ENCODE measurements at places on chromosomes 13 and 19.
A peak's percentile ranks its signal among the peaks of the same experiment; 100 is the strongest.

GRCh38 chr13:30148171-30148754 lies 159.1 kb downstream of the KATNAL1 start:
- DNase-seq, result peak; percentile 15

DNA sequence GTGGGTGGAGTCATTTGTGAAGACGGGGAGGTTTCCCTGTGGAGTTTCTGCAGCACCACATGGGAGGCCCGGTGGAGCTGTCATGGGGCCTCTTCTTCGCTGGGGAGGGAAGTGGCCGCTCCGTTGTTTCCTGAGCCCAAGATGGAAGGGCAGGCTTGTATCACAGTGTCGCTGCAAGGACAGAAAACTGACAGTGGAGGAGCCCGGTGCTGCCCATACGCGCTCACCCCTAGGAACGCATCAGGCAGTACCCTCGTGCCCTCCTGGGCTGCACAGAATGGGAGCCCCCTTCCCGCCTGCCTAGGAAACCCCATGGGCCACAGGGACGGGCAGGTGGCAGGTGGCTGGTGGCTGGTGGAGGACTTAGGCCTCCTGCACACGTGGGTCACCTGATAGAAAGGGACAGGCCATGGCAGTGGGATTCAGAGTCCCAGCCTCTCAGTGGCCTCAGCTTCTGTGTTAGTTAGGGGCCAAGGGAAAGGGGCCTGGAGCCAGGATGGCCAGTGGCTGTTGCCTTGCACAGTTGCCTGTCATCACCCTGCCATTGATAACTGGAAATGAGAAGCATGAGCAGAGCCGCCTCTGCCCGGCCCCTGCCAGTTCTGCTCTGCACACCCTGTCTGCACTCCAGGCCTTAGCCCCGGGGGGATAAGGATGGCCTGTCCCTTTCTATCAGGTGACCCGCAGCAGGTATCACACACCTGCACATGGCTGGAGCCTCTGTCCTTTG lies 7.6 kb downstream of the COL4A2 start:
- no peak for DNase-seq

DNA sequence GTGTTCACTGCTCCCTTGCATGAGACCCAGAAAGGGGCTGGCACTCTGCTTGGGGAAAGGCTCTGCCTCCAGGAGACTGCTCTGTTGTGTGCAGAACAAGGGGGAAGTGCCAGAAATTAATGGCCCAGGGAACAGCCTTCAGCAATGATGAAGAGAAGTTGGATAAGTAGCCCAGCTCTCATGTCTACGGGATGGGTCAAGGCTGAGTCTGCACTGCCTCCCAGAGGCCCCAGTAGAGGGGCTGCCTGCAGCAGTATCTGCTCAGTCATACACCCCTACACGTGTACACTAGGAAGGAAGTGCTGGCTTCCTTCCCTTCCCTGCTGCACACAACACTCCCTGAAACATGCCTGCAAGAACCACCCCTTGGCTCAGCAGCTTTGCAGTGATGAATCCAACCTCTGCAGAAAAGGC lies 54.6 kb upstream of the URI1 start:
- no peak for DNase-seq

GRCh38 chr13:90402102-90402501 lies 945.4 kb upstream of the MIR17HG start:
- DNase-seq, result no peak

GRCh38 chr13:114313061-114313860 lies 1.0 kb upstream of the CHAMP1 start:
- DNase-seq, result no peak

- DNase-seq, result no peak
These were observed 26.7 kb downstream of the SPATA13 start for GRCh38 chr13:24187185-24187584.
